GM13976 (cell line): ENCODE measurements at places on chromosomes 12 and 14.

DNA sequence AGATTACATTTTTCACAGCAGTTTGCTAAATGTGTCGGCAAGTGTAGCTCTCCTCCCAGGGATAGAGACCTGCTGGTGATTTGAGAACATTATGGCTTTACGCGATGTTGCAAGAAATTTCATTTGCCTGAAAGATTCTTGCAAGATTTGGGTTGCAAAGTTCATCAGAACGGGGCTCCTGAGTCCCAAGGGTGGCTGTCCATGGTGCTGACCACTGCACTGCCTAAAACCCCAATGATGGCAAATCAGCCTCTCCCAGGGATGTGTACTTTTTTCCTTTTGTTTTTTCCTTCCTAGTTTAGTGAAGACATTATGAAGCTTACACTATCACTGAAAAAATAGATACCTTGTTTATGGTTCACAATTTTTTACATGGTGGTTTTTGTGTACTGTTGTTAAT lies 85.4 kb downstream of the WSCD2 start:
- peak; percentile 59 for DNase-seq

GRCh38 chr12:20508359-20508758 lies 140.0 kb downstream of the PDE3A start:
- DNase-seq: no peak

DNA sequence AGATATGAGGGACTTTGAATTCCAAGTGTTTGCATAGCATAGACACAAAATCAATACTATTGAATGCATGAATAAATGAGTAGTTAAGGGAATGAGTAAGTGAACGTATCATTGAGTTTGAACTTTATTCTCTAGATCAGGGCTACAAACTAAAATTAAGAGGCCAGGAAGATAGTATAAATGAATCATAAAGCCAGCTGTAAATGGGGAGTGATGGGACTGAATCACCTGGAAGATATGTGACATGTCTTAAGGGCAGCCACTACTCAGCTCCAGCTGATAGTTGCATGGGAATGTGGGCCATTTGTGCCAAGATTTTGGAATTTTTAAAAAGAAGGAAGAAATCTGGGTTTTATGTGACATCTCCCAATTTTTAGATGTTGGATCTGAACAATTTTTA lies 229.9 kb downstream of the AKAP6 start:
- no peak for DNase-seq

DNA sequence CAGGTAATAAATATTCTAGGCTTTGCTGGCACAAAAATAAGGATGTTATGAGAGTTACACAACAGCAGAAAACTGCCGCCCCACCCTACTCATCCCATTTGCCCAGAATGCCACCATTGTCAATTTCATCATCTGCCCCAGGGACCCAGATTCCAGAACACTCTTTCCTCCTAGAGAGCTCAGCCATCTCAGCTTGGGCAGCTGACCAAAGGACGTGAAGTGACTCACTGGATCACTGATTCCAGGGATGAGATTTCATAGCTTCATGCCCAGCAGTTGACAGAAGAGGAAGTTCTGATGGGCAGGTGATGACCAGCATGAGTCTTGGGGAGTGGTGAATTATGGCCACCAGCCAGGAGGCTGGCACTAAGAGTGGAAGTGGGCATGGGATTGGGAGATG lies 450.3 kb downstream of the RMST start:
- no peak for DNase-seq

GRCh38 chr14:100523131-100523842 lies 63.9 kb downstream of the BEGAIN start:
- no peak for DNase-seq

DNA sequence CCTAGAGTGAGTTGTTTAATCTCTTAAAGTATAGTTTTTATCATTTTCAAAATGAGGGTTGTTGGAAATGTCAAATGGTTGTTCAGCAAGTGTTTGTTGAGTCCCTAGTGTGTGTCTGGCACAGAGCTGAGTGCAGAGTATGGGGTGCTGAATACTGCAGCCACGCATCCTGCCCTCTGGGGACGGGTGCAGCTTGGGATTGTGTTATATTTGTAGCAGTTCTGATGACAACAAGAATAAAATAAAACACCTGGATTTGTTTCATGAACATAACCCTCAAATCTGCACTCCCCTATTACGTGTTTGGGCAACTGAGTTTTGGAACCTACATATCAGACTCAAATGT lies 127.9 kb downstream of the CACNA1C start:
- no peak for DNase-seq

- no peak for DNase-seq
Observed at GRCh38 chr14:78253986-78254385, 83.8 kb downstream of the NRXN3 start.

- DNase-seq: peak; percentile 24
Observed at GRCh38 chr12:17992002-17992656, 97.9 kb downstream of the RERGL start.

- peak; percentile 79 for DNase-seq
Observed at GRCh38 chr14:71138448-71139293, 231.4 kb downstream of the PCNX1 start.

GRCh38 chr12:10512798-10513197 lies 7.1 kb downstream of the EIF2S3B start:
- no peak for DNase-seq

GRCh38 chr12:73547421-73547820 lies 990.2 kb upstream of the ATXN7L3B start:
- DNase-seq: no peak

- DNase-seq: no peak
Observed at GRCh38 chr12:127533353-127533752, 733.6 kb upstream of the TMEM132C start.

- no peak for DNase-seq
Observed at GRCh38 chr14:92555465-92556111, 42.0 kb downstream of the RIN3 start.

GRCh38 chr14:63362389-63362819 lies 43.7 kb upstream of the GPHB5 start:
- DNase-seq: no peak

DNA sequence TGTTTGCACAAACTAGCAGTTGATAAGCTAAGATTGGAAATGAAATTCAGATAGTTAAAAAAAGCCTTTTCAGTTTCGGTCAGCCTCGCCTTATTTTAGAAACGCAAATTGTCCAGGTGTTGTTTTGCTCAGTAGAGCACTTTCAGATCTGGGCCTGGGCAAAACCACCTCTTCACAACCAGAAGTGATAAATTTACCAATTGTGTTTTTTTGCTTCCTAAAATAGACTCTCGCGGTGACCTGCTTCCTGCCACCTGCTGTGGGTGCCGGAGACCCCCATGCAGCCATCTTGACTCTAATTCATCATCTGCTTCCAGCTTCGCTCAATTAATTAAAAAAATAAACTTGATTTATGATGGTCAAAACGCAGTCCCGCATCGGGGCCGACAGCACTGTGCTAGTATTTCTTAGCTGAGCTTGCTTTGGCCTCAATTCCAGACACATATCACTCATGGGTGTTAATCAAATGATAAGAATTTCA lies 335.6 kb downstream of the TMEM121 start:
- DNase-seq: peak; percentile 83

- peak; percentile 59 for DNase-seq
Observed at GRCh38 chr12:31715283-31715825, 13.5 kb downstream of the AMN1 start.

DNA sequence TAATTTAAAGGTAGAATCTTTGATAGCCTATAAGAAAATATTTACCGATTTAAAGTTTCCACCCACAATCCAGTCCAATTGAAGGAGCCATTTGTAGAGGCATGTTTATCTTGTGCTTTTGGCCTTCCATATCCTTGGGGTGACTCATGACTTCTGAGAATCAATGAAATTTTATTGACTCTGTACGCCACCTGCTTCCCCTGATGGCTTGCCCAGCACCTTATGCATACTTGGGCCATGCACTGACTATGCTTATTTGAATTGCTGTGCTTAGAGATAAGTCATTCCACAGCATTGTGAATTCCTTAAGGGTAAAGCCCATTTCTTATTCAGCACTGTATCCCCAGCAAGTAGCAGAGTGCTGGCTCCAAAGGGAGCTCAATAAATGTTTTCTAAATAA lies 954.8 kb upstream of the SEL1L start:
- DNase-seq: no peak

DNA sequence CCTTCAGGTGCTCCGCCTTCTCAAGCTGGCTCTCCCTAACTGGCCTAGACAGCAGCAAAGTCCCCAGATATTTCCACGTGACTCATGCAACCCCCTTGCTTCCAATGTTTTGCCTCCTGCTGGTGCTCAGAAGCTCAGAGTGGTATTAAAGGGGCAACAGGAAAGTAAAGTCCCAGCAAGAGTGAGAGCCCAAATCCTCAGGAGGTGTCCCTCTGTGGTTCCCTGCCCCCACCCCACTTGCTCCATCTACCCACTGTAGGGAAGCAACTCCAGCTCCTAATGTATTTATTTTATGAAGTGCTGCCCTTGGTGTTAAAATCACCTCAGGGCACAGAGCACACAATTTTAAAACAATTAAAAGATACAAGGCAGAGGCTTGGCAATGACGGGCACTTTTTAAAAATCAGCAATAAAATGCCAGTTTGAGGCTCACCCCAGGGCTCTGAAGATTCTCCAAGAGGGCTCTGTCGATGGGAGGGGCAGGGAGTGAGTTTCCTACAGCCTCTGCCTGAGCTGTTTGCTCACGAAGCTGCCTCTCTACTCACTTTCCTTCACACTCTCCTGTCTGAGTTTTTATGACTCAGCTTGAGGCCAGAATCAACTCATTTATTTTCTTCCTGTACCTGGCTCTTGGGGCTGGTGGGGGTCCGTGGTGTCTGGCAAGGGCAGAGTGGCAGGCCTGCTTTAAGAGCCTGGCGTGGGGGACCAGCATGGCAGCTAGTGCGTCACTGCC lies 81.9 kb upstream of the MAX start:
- DNase-seq: no peak

GRCh38 chr14:102875652-102876051 lies 46.8 kb upstream of the AMN start:
- no peak for DNase-seq

GRCh38 chr12:9980126-9980525 lies 8.9 kb downstream of the CLEC12A start:
- no peak for DNase-seq

- DNase-seq: peak; percentile 38
Observed at GRCh38 chr12:42568952-42569915, 20.3 kb downstream of the PRICKLE1 start.
